Fibroblast of skin of right quadriceps (primary cell): ENCODE measurements at places on chromosomes 6 and 20.

- peak; percentile 66 for DNase-seq
These were observed 33.2 kb downstream of the ANKS1A start for GRCh38 chr6:34922177-34922663.

DNA sequence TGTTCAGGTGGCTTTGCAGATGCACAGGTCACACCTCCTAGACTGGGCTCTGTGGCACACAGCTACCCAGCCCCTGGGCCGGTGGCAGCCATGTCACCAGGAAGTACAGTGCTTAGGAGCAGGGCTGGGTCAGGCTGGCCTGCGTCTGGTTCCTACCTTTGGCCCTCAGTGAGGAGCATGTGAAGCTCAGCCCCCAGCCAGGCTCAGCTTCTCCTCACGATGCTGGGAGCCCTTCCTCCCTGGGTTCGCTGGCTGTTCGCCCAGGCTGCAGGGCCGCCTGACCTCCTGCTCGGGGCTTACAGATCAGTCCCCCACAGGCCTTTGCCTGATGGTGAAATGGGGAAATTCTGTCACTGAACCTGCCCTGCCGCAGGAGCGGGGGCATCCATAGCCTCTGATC is 23.1 kb downstream of the SPATA2 start:
- DNase-seq: no peak

- no peak for DNase-seq
These were observed 30.3 kb upstream of the MDGA1 start for GRCh38 chr6:37727996-37728395.

DNA sequence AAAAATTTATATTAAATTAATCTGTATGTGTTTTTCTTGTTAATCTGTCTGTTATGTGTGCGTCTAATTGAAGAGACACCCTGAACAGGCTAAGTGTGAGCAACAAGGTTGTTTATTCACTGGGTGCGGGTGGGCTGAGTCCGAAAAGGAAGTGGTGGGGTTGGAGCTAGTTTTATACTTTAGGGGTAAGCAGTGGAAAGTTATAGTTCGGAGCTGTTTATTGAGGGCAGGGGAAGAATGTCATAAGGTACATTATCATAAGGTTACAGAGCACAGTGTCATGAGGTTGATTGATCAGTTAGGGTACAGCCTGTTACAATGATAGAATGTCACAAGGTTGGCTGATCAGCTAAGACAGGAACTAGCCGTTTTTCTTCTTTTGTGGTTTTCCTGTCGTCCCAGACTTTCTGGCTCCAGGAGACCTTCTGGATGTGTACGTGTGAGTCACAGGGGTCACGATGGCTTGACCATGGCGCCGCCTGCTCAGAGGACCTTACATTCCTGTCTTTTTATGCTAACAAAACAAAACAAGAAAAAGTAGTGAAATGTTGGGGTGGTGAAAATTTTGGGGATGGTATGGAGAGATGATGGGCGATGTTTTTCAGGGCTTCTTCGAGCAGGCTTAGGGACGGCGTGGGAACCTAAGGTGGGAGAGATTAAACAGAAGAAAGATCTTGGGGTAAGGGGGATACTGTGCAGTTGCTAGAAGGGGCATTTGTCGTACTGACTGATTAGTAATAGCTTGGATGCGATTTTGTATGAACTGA is 754.0 kb upstream of the ADGRB3 start:
- DNase-seq: no peak

DNA sequence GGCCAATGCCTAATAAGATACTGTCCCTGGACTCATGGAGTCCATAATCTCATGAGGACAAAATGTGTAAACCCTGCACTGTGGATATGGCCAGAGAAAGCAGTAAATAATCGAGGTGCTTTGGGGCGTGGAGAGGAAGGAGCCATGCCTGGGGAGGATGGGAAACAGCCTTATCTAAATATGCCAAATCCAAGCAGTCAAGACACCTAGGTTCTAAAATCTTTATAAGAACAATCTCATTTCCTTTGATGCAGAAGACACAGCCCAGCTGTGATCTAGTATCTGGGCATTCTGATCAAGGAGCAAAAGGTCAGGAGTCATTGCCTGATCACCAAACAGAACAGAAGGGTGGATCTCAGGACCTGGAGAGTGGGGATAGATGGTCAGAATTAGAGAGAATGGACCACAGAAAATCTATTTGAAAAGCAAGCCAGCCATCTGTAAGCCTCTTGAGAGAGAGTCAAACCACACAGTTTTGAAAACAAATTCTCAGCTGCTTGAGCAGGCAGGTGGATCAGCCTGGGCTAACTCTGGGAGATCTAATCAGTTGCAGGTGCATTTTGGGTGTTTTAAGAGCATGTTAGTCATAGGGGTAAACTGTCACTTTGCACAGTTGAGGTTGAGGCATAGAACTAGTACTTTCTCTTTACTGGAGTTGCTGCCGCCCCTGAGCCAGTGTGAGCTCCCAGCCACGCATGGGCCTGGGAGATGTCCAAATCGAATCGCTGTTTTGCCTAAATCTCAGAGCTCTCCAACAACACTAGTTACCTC is 130.8 kb upstream of the TNFAIP3 start:
- no peak for DNase-seq

DNA sequence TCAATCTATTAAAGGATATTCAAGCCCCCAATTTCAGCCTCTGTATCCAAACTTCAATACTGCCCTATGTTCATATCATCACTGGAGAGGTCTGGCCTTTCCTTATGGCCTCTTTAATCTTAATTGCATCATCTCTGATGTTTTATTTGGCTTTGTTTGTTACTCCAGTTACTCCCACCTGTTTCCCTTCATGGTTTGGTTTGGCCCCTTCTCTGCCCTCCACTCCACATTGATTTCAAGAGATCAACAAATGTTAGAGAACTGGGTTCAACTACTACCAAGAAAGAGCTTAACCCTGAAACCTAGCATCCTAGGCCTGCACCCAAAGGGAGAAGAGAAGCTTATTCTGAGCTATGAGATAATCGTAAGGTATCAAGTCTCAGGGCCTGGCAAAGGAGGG is 221.6 kb downstream of the LAMA2 start:
- DNase-seq: no peak

DNA sequence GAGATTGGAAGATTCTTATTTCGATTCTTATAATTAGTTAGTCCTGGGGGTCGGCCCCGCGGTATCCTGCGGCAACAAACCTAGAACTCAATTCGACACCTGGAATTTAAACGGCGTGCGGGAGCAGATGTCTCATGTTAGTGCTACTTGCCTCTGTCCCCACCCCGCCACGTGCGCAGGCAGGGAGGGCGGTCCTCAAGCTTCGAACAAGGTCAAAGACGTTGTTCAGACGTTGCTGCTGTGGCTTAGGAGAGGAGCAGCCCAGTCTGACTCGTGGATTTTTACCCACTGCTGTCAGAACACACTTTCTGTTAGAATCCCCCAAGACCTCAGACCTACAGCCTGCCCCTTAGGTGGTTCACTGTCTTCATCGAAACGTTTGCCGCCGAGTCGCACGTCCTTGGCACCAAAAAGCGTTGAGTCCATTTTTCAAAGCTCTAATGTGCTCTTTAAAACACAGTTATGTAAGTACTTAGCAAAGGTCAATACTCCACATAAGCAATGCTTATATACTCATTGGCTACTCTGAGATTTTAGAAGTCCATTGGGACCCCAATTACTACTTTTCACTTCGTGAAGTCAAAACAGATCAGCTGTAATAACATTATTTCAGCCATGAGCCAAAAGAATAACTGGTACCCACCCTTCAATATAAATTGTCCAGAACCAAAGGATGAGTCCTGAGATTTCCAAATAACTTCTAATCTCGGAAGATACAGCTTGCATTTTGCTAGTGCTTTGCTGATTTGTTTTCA is 2.7 kb upstream of the C6orf62 start:
- no peak for DNase-seq

GRCh38 chr6:7249946-7250643 is 62.9 kb downstream of the SSR1 start:
- peak; percentile 24 for DNase-seq

- no peak for DNase-seq
These were observed 33.0 kb upstream of the SPDEF start for GRCh38 chr6:34589140-34589539.

GRCh38 chr20:25676164-25676809 is 20.4 kb downstream of the ZNF337 start:
- peak; percentile 67 for DNase-seq

- DNase-seq: no peak
These were observed 154.0 kb downstream of the ZNF217 start for GRCh38 chr20:53439616-53440015.

GRCh38 chr6:3568396-3569082 is 111.7 kb upstream of the SLC22A23 start:
- no peak for DNase-seq

- no peak for DNase-seq
These were observed 1.3 kb downstream of the NKAIN2 start for GRCh38 chr6:123804787-123805540.

- peak; percentile 42 for DNase-seq
These were observed 159.4 kb downstream of the PHF3 start for GRCh38 chr6:63795006-63795405.

GRCh38 chr6:154474648-154475428 is 35.6 kb downstream of the CNKSR3 start:
- peak; percentile 68 for DNase-seq

DNA sequence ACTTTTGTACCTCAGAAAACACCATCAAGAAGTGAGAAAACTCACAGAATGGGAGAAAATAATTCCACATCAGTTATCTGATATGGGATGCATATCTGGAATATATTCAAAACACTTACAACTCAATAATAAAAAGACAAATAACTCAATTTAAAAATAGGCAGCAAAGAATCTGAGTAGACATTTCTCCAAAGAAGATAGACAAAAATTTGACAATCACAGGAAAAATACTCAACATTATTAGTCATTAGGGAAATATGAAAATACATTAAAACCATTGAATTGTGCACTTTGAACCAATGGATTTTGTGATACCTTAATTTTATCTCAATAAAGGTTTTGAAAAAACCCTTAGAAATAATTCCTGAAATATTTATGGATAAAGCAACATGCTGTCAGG is 36.9 kb upstream of the STMND1 start:
- DNase-seq: no peak
